T-helper 1 cell (primary cell): ENCODE measurements at places on chromosomes 7 and 10.

- DNase-seq: no peak
Measured at GRCh38 chr10:34791947-34792346, 23.1 kb downstream of the PARD3 start.

- DNase-seq: no peak
Measured at GRCh38 chr7:45178241-45179225, 20.9 kb downstream of the RAMP3 start.

- DNase-seq: no peak
Measured at GRCh38 chr10:129939416-129940275, 24.4 kb downstream of the EBF3 start.

GRCh38 chr10:42654419-42654818, 16.0 kb upstream of the ZNF33B start:
- DNase-seq: no peak

- DNase-seq: no peak
Measured at GRCh38 chr7:81248420-81248819, 329.6 kb upstream of the SEMA3C start.

DNA sequence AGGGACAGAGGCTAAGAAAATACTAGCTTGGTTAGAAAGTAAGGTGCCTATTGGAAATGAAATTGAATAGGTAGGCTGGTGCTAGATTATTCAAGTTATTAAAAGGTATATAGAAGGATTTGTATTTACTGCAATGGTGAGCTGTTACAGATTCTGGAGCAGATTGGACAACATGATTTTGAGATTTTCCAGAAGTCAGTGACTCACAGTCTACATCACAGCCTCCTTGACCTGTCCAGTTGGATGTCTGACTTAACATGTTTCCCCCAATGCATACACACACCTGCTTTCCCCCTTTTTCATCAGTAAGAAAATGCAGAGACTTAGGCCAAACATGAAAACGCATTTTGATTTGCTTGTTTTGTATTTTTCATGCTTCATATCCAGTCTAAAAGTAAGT, 33.4 kb downstream of the STARD3NL start:
- no peak for DNase-seq

GRCh38 chr7:35753761-35754603, 46.9 kb upstream of the SEPTIN7 start:
- DNase-seq: no peak

DNA sequence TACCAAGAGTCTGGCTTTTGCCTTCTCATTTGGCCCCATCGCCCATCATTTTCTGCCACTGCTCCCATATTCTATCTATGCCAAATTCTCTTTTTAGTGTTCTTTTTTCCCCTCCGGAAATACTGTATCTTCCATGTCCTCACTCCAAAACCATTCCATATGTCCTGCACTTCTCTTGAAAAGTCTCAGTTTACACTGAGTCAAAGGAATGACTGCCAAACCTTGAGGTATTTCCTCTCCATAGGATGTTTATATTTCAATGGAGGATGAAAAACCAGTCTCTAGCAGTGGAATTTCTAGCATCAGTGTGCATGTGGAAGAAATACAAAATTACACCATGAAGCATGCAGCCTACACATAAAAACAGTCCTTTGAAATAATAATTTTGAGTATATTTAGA, 121.4 kb upstream of the PHYHIPL start:
- DNase-seq: no peak

- no peak for DNase-seq
Measured at GRCh38 chr7:152850420-152850819, 90.9 kb downstream of the ACTR3B start.

GRCh38 chr10:85849315-85849714, 517.3 kb downstream of the GRID1 start:
- DNase-seq: no peak

DNA sequence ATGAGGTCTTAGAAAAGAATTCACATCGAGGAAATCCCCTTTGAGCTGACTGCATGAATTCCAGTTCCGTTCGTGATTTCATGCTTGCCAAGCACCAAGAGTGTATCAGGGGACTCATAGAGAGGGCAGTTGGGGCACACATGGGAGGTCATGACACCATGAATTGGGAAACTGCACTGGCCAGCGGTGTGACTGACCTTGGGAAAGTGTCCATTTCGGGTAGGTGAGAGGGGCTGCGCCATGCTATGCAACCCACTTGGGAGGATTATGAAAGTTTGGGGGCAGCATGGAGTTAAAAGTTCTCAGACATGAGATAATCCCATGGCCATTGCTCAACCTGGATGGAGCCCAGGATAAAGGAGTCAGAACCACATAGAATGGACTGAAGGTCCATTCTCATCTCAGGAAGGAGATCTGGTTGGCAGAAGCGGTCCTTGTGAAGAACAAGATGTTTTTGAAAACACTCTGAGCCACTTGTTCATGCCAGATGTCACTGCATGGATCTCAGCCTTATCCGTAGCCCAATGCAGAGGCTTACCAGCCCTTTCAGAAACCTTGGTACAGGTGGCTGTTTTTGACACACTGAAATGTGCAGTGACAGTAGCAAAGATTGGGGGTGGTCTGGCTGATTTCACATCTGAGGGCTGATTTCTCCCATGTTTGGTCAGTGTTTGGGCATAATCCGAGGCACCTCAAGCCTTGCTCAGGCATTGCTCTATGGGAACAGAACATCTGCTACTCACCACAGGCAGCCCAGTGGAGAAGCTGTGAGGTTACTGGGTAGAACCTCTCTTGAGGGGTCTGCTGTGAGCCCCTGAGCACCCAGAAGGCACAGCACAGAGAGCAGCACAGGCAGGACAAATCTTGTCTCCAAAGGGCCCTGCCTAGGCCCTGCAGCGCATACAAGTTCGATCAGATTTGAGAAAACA, 252.3 kb downstream of the CXCL12 start:
- DNase-seq: no peak

- DNase-seq: no peak
Measured at GRCh38 chr7:29956487-29956836, 33.1 kb downstream of the SCRN1 start.

- no peak for DNase-seq
Measured at GRCh38 chr10:50648089-50648934, 24.6 kb upstream of the SGMS1 start.

DNA sequence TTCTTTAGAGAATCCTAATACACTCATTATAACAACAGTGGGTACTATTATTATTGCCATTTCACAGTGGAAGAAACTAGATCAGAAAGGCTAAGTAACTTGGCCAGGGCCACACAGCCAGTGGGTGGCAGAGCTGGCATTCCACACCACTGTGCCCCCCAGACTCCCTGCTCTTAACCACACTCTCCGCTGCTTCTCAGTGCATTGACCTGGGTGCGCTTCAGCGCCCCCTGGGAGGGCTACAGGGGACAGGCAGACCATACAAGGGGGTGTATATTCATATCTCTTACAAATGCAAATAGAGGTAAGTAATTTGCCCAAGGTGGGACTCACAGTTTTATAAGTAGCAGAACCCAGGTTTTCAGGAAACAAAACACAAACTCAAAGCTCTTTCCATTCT, 77.0 kb upstream of the NMT2 start:
- DNase-seq: no peak

GRCh38 chr7:49774459-49775064, 1.1 kb downstream of the VWC2 start:
- DNase-seq: no peak

GRCh38 chr7:29139796-29140195, 6.5 kb downstream of the CPVL start:
- no peak for DNase-seq

- no peak for DNase-seq
Measured at GRCh38 chr10:48932831-48933664, 6.6 kb downstream of the LRRC18 start.

GRCh38 chr7:41882256-41882655, 179.4 kb upstream of the INHBA start:
- no peak for DNase-seq

GRCh38 chr7:116363637-116364432, 135.7 kb upstream of the CAV2 start:
- DNase-seq: no peak
